ENCODE measurements at places on chromosomes 1 and 21. TPM values are rescaled to one million over a fixed set of nuclear protein-coding genes. Genes with fewer than 3 reads are reported as not detected.

Gene GJC2
- polyA plus RNA-seq = 5.4 TPM

Gene NBPF8
- 7.5 TPM for polyA plus RNA-seq

Gene AMY1B
- not detected for polyA plus RNA-seq

Gene PGLYRP3
- polyA plus RNA-seq = not detected

Gene LHX8
- polyA plus RNA-seq = 0.46 TPM

Gene C1orf185
- polyA plus RNA-seq = not detected

Gene MCOLN3
- polyA plus RNA-seq = 0.67 TPM

Gene HSPA6
- 5.6 TPM for polyA plus RNA-seq

Gene IL20
- not detected for polyA plus RNA-seq

Gene LRRC53
- polyA plus RNA-seq = not detected

Gene CYP4X1
- polyA plus RNA-seq = 1.8 TPM

Gene C1orf216
- polyA plus RNA-seq = 20.4 TPM

Gene SLC6A17
- polyA plus RNA-seq = 0.10 TPM

Gene NPPB
- polyA plus RNA-seq = not detected

Gene NOS1AP
- 0.92 TPM for polyA plus RNA-seq

Measured in urinary bladder (tissue), 4 donors.